ENCODE measurements at places on chromosomes 7 and 10.

DNA sequence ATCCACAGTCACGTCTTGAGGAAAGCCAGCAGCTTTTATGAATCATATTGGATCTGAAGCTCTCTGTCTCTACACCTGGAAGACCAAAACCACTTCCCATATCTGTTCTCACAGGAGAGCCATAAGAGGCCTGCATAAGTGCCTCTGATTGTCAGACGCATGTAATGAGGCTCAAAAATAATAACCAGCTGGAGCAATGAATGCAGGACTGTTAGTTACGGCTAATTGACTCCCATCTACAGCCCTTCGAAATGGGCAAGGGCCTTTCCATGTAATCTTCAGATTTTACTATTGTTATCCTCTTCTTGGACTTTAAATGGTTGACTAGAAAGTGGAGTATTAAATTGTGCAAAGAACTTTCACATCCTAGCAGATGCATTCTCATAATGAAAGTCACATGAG lies 4.4 kb upstream of the SEMA3C start:
- DNase-seq = peak; percentile 37

- no peak for DNase-seq
Measured at GRCh38 chr7:51357821-51358220, 41.2 kb upstream of the COBL start.

DNA sequence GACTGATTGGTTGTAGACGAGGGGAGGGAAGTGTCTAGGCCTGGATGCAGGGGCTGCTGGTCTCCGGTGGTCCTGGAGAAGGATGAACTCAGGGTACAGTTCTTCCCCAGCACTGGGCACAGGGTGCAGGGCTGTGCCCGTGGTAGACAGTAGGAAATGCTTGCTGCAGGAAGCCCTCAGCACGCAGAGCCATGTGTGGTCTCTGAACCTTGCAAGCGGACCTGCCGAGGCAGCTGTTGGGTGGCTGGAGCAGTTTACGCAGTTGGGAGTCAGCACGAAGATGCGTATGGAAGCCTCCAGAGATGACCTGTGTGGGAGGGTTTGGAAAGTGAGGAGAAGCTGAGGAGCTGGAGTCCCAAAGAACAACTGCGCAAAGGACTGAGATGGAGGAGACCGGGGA lies 39.0 kb downstream of the DOCK1 start:
- DNase-seq = no peak

- no peak for DNase-seq
Measured at GRCh38 chr7:11327633-11328032, 354.0 kb downstream of the PHF14 start.

DNA sequence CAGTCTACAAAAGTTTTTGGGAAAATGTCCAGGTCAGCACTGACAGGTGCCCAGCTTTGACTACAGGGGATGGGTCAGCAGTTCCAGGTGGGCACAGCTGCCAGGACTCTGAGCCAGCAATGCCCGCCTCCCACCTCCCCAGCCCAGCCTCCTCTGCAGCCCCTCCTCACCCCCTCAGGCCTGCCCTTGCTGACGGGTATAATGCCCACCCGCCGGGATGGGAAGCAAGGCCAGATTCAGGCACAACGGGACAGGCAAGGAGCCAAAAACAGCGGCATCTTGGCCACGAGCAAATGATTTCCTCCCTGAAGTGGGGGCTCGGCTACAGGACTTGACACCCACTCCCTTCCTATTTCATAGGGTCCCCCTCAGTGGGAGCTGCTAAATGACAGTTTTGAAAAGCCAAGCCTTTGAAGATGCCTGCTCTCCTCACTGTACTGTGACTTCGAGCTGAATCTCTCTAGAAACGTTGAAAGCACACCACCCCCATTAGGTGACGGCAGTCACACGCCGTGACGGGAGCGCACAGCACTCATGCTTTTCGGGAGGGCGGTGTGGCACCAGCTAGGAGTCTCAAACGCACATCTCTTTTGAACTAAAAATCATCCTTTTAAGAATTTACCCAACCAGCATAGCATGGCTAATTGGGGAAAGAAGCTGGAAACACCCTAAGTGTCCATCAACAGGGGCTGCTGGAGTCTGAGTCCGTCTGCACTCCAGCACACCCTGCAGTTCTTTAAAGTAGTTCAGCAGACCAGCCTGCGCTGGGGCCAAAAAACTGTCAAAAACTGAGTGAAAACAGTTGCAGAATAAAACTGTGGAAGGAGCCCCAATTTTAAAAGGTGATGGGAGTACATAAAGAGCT lies 29.6 kb downstream of the MAD1L1 start:
- DNase-seq = no peak

DNA sequence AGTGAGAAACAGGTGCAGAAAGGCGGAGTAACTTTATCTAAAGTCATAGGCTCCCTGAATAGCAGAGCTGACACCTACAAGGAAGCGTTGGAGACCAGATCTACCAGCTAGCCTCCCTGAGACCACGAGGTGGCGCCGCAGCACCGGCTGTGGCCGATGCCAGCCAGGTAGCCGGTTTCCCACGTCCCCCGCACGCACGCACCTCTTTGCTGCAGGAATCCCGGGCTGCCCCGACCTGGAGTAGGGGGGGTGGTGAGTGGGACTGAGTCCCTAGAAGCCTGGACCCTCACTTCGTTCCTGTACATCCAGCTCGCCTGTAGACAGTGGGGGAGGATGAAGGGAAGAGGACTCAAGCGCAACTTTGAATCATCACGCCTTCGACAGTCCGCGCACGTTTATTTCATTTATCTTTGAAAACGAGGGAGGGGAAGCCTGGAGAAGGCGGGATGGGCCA lies 3.7 kb downstream of the ELOVL3 start:
- peak; percentile 58 for DNase-seq

- no peak for DNase-seq
Measured at GRCh38 chr7:94612661-94613060, 43.3 kb downstream of the SGCE start.
